ENCODE measurements at places on chromosomes 16 and 17.

- DNase-seq: no peak
These were observed 14.7 kb downstream of the C16orf96 start for GRCh38 chr16:4570688-4571321.

GRCh38 chr16:83010776-83011720 is 384.3 kb downstream of the CDH13 start:
- no peak for DNase-seq

DNA sequence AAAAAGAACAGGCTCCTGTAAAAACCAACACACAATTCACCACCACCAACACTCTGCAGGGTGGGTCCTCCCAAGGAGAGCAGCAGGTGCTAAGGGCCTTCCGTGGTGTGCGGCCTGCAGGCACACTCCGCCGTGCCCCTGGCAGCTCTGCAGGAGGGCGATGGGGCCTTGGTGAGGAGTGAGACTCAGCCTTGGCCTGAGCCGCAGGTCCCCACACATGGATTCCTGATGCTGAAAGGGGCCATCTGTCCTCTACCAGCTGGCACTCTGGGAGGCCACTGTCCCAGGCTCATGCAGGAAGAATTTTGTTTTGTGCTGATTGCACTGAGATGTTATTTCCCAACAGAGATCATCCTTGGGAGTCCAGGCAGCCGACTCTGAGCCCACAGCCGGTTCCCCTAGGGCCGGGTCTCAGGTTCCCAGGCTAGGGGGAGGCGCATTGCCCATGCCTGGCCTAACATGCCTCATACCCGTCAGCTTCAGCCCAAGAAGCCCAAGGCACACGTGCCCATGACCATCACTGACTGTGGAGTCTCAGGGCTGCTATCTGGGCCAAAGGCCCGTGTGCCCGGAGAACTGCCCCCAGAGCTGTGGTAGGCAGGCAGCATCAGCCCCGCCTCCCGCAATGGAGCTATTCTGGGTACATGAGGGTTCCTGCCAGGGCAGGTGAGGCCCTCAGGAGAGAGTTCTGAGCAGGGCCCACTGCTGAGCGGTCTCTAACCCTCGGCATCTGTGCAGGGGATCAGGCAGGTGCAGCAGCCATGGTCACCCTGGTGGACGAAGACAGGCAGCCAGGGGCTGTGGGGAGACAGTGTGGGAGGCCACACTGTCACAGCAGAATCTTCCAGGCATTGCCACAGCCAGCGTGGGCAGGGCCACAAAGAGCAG is 97.9 kb upstream of the ZNF469 start:
- no peak for DNase-seq

GRCh38 chr16:24170407-24170806 is 85.7 kb upstream of the CACNG3 start:
- no peak for DNase-seq

DNA sequence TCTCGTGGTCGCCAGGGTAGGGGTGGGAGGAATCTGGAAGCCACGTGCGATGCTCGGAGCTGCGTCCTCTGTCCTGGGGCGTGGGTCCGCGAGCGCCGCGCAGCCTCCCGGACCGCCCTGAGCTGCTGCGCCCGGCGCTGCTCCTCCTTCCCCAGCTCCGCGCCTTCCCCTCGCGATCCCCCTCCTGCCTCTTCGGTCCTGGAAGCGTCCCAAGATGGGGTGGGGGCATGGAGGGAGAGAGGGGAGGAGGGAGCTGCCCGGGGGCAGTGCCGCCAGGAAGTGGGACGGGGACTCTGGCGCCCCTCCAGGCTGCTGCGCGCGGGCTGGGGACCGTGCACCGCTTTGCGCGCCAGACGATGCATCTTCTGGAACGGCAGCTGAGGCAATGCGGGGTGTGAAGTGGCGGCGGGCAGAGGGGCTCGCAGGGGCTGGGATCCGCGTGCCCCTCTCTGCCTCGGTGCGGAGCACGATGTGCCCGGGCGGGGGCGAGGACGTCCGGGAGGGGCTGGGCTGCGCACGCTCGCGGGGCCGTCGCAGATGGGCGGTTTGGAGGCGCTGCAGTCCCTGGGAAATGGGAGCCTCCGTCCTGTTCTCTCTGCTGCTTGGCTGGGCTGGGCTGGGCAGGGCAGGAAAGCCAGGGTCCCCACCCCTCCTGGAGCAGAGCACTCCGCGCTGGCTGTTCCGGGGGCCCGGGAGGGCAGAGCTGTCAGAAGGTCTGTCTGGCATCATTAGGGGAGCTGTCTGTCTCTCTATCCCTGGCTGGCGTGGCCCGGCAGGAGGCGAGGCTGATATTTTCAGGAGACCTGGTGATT is 388.0 kb downstream of the SEC14L1 start:
- DNase-seq: no peak

- DNase-seq: no peak
These were observed 48.5 kb downstream of the WWOX start for GRCh38 chr16:78147911-78148401.

DNA sequence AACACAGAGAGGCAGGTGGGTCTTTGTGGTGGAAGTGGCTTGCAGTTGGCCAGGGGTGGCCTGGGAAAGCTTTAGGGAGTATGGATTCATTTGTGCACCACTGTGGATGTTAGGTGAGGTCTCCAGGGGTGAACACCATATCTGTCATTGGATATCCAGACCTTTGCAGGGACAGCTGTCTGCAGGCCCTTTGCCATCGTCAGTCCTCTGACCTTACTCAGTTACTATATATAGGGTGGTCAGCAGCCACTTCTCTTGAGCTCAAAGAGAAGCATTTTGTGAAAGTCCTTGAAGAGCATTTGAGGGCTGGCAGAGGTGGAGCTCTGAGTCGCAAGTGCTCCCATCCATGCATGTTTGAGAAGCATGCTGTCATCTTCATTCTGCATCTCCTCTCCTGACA is 40.4 kb downstream of the TMEM11 start:
- DNase-seq: no peak

- no peak for DNase-seq
These were observed 60.1 kb upstream of the MED9 start for GRCh38 chr17:17416400-17417360.

- DNase-seq: no peak
These were observed 16.6 kb downstream of the DPEP1 start for GRCh38 chr16:89629827-89630610.

GRCh38 chr16:4769306-4769638 is 2.3 kb upstream of the ZNF500 start:
- no peak for DNase-seq

- DNase-seq: no peak
These were observed 7.1 kb downstream of the TFAP4 start for GRCh38 chr16:4265676-4266075.

- DNase-seq: no peak
These were observed 259.8 kb downstream of the CPPED1 start for GRCh38 chr16:12543700-12544476.
